Smooth muscle cell of bladder (primary cell): ENCODE measurements at places on chromosomes 4 and X. TPM values are rescaled to one million over a fixed set of nuclear protein-coding genes. Genes with fewer than 3 reads are reported as not detected.

REELD1 gene
- not detected in 2 replicates for total RNA-seq

OTUD6A gene
- not detected in 2 replicates for total RNA-seq

BEND2 gene
- not detected in 2 replicates for total RNA-seq

PIR gene
- 26.7 and 32.0 TPM in 2 replicates for total RNA-seq

GAGE13 gene
- total RNA-seq, result not detected in 2 replicates

HERC6 gene
- total RNA-seq, result 3.0 and 3.8 TPM in 2 replicates

ATOH1 gene
- not detected in 2 replicates for total RNA-seq

SCRG1 gene
- 0.85 and 3.8 TPM in 2 replicates for total RNA-seq

TRAM1L1 gene
- 0.43 and 0.92 TPM in 2 replicates for total RNA-seq

XAGE1A gene
- total RNA-seq, result not detected in 2 replicates

NCAPG gene
- total RNA-seq, result 2.3 and 2.6 TPM in 2 replicates

GNRHR gene
- total RNA-seq, result not detected in 2 replicates
